ENCODE measurements at places on chromosomes 12 and 14.
A peak's percentile ranks its signal among the peaks of the same experiment; 100 is the strongest.

GRCh38 chr12:59393506-59393905, 202.3 kb upstream of the SLC16A7 start:
- no peaks in the 10 kb centered on the region for H3K4me1 ChIP-seq
- no peaks in the 10 kb centered on the region for H3K27me3 ChIP-seq
- no peak for DNase-seq
- H3K36me3 ChIP-seq, result no peaks in the 10 kb centered on the region

DNA sequence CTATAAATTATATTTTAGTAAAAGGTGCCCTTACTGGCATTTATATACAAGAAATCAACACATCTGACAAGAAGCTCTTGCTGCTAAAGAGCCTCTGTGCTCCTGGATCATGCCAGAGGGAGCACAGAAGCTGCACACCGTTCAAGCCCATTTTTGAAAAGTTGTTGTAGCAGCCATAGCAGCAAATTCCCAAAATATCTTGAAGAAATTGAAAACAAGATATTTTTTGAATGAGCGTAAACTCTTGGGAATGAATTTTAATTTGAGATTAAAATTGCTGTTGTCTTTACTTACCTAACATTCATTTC, 540 bp upstream of the CLEC2D start:
- peaks cover 4% of the 10 kb centered on the region for H3K36me3 ChIP-seq
- H3K4me3 ChIP-seq, result no peak overlapping the region
- no peak for DNase-seq
- no peak overlapping the region for H3K27ac ChIP-seq
- no peaks in the 10 kb centered on the region for H3K27me3 ChIP-seq
- H3K4me1 ChIP-seq, result peaks cover 2% of the 10 kb centered on the region

- H3K4me1 ChIP-seq, result no peaks in the 10 kb centered on the region
- H3K36me3 ChIP-seq, result no peaks in the 10 kb centered on the region
- H3K4me3 ChIP-seq, result no peak overlapping the region
- H3K27me3 ChIP-seq, result no peaks in the 10 kb centered on the region
Observed at GRCh38 chr14:87160989-87161388, 832.0 kb downstream of the GALC start.

DNA sequence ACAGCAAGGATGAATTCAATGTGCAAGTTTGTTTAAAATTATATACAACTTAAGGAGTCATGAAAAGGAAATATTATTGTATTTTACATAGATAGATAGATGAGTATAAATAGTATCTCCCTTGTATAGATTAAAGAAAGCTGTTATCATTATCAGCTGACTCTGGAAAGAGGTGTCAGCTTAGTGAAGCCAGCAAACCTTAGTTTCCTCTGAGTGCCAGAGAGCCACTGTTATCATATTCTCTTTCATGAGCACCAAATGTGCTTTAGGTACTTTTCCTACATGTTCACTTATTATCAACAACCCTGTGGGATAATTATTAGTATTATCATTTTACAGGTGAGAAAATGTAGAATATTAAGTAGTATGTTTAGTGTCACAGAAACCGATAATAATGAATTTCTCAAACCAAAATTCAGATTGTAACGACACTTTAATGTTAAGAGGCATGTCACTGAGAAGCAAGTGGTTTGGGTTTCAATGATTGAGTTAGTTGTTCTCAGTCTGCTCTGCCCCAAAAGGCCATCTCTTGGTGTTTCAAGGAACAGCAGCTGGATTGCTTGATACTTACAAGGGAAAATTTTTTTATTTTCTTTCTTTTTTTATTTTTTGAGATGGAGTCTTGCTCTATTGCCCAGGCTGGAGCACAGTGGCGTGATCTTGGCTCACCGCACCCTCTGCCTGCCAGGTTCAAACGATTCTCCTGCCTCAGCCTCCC, 53.7 kb downstream of the PLEKHA5 start:
- no peak for DNase-seq
- no peak overlapping the region for H3K4me3 ChIP-seq
- no peaks in the 10 kb centered on the region for H3K4me1 ChIP-seq
- H3K27ac ChIP-seq, result no peak overlapping the region
- no peaks in the 10 kb centered on the region for H3K36me3 ChIP-seq

DNA sequence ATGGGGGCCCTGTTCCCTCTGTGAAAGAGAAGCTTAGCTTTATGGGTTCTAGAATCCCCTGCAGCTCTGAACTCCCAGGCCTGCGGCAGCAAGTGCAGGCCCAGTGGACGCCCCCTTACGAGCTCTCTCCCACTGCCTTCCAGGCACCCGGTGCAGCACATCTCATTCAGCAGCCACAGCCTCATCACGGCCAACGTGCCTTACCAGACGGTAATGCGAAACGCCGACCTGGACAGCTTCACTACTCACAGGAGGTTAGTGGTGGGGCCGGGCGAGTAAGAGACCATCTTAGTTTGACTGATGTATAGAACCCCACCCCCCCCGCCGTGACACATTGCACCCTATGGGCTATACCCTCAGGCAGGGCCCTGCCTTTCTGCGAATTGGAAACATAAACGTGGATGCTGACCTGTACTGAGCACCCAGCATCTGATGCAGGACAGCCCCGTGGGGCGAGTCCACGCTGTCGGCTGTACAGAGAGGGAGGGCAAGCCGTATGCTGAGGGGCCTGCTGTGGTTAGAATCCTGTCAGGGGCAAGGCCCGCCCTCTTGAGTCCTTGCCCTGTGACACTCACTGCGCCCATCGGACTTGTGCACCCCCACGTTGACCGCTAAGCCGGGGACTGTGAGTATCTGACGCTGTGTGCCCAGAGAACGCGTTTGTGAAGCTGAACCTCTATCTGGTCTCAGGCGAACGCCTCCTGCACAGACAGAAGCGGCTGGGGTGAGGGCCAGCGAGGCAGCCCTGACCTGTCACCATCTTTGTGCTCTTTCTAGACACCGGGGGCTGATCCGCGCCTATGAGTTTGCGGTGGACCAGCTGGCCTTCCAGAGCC, 71.7 kb downstream of the TESC start:
- H3K36me3 ChIP-seq, result 0 out of 2 replicates have a peak, but pooled peaks cover 5% of the 10 kb centered on the region
- H3K4me1 ChIP-seq, result no peaks in the 10 kb centered on the region
- no peaks in the 10 kb centered on the region for H3K27me3 ChIP-seq
- DNase-seq, result no peak

DNA sequence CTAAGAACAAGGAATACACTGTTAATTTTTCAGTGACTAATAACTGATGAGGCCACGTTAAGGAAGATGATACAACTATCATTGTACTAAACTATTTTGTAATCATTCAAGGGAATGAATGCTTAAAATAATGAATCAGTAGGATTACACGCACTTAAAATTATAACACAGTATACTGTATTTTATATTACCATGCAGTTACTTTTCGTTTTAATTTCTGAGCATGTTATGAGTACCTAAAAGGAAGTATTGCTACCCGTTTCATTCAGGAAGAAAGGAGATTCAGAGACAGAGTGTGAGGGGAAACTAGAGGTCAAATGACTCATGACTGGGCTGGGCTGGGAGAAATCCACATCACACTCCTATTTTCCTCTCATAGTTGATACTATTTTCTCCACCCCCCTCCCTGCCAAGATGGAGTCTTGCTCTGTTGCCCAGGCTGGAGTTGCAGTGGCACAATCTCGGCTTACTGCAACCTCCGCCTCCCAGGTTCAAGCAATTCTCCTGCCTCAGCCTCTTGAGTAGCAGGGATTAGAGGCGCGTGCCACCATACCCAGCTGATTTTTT, 202.0 kb downstream of the PPM1H start:
- H3K4me3 ChIP-seq, result no peak overlapping the region
- H3K36me3 ChIP-seq, result no peaks in the 10 kb centered on the region
- H3K27ac ChIP-seq, result no peak overlapping the region

- peak overlapping the region; percentile 60 for H3K4me3 ChIP-seq
- DNase-seq, result no peak
- H3K27me3 ChIP-seq, result no peaks in the 10 kb centered on the region
- no peaks in the 10 kb centered on the region for H3K36me3 ChIP-seq
Observed at GRCh38 chr12:64824130-64824499, 332 bp upstream of the TBC1D30 start.

DNA sequence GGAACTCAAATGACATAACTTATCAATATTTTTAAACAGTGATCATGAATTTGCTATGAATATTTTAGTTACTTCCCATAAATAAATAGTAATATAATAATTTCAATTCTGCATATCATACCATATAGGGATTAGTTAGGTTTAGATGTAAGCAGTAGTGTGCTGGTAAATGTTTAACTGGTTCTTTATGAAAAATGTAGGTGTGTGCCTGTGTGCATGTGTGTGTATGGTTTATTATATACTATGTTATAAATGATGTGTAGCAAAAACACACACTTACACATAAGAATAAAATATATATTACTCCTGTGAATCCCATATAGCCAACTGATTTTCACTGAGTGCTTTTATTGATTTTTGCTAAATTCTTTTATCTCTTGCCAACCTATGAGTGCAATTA, 14.0 kb upstream of the BHLHE41 start:
- peaks cover 7% of the 10 kb centered on the region for H3K4me1 ChIP-seq
- no peak overlapping the region for H3K27ac ChIP-seq
- no peak for DNase-seq
- H3K4me3 ChIP-seq, result no peak overlapping the region
- no peaks in the 10 kb centered on the region for H3K36me3 ChIP-seq

GRCh38 chr12:130224613-130225012, 62.3 kb downstream of the FZD10 start:
- no peaks in the 10 kb centered on the region for H3K4me1 ChIP-seq
- H3K27ac ChIP-seq, result no peak overlapping the region
- no peaks in the 10 kb centered on the region for H3K27me3 ChIP-seq
- no peak overlapping the region for H3K4me3 ChIP-seq
- DNase-seq, result no peak

GRCh38 chr14:31758941-31759340, 197.7 kb downstream of the NUBPL start:
- no peaks in the 10 kb centered on the region for H3K27me3 ChIP-seq
- no peak overlapping the region for H3K4me3 ChIP-seq
- H3K4me1 ChIP-seq, result no peaks in the 10 kb centered on the region
- DNase-seq, result no peak
- H3K36me3 ChIP-seq, result no peaks in the 10 kb centered on the region

GRCh38 chr14:95515080-95515489, 1.4 kb downstream of the SYNE3 start:
- DNase-seq, result peak; percentile 97
- peak overlapping the region; percentile 79 for H3K4me3 ChIP-seq
- H3K4me1 ChIP-seq, result peaks cover 23% of the 10 kb centered on the region
- no peaks in the 10 kb centered on the region for H3K27me3 ChIP-seq
- peaks cover 6% of the 10 kb centered on the region for H3K36me3 ChIP-seq

DNA sequence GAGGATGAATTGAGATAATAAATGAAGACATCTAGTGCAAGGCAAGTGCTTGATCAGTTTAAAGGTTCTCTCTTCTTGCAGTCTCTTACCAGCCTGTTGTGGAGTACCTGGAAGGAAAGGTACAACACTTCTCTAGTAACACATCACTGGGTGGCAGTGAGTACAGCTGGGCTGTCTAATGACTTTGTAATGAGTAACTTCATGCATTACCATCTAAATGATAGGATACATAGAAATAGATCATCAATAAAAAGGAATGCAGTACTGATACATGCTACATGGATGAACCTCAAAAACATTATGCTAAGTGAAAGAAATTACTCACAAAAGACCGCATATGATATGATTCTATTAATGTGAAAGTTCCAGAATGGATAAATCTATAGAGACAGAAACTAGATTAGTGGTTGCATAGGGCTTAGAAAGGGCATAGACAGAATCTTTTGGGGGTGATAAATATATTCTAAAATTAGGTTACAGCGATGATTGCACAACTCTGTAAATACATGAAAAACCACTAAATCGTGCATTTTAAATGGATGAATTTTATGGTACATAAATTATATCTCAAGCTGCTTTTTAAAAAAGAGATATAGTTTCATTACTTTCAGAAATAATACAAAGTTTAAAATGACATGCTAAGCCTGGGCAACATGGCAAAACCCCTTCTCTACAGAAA, 224.4 kb downstream of the CHST11 start:
- peaks cover 6% of the 10 kb centered on the region for H3K4me1 ChIP-seq
- no peaks in the 10 kb centered on the region for H3K27me3 ChIP-seq
- H3K36me3 ChIP-seq, result no peaks in the 10 kb centered on the region
- no peak for DNase-seq

All from SJCRH30 (cell line).